ENCODE measurements at places on chromosomes 2 and 18.

GRCh38 chr2:109644571-109645275 lies 30.6 kb downstream of the SOWAHC start:
- DNase-seq, result no peak

DNA sequence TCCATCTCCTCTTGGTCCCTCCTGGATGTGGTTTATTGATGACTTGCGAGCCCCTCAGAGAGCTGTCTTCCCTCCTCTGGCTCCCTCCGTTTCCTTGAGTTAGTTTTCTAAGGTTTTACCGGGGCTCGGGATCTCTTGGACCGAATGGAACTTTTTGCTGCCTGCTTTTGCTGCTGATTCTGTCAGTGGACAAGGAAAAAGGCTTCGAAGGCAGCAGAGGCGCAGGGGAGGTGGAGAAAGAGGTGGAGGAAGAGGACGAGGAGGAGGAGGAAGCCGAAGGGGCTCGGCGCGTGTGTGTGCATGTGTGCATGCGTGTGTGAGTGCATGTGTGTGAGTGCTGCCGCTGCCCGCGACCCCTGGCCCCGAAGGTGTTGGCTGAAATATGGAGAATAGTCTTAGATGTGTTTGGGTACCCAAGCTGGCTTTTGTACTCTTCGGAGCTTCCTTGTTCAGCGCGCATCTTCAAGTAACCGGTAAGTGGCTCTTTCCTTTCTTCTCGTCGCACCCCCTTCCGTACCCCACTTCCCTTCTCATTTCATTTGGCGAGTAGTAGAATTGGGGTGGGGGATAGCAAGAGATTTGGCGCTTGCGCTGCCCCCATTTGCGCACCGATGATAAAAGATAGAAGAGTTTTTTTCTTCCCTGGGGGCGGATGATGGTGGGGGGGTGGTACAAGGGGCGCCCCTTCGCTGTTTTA lies 557 bp downstream of the DCC start:
- no peak for DNase-seq

GRCh38 chr2:196801674-196802261 lies 2.3 kb upstream of the GTF3C3 start:
- no peak for DNase-seq

DNA sequence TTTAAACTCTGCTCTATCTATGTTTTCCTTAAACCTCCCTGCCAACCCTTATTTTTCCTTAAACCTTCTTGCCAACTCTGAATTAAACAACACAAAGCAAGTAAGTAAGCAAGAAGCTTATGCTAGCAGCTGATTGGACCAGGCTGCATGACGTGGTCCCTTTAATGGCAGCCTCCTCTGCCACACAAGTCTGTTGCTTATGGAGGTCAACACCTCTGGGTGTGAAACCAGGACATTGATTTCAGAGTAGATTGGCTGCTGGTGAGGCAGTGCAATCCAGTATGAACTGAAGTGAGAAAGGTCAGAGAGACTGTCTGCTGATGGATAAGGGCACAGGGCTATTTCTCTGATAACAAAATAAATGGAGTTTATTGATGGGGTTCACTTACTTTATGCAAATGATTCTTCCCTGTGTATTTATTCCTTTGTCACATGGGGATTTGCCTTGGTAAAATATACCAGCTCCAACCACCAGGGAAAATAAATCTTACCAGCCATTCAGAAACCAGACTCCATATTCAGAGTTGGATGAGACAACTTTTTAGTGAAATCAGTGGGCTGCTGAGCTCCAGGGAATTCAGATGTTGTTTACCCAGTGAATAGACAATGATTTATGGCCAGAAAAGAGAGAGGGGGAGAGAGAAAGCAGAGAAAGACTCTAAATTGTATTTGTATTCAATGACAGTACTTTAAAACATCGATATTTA lies 112.2 kb upstream of the NCKAP5 start:
- no peak for DNase-seq

DNA sequence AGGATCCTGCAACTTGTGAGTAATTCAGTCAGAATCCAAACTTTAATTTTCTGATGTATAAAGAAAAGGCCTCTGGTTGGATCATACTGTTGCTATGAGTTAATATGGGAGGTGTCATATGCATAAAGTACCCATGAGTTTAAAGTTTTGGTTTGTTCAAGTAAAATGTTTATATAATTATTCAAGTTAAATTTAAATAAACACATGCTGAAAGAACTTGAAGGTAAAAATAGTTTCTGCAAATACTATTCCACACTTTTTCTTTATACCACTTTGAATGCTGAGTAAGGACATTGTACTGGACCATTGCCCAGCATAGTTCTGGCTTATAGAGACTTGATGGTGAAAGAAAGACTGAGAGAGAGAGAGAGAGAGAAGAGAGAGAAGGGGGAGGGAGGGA lies 30.7 kb downstream of the PKP4 start:
- DNase-seq, result no peak

DNA sequence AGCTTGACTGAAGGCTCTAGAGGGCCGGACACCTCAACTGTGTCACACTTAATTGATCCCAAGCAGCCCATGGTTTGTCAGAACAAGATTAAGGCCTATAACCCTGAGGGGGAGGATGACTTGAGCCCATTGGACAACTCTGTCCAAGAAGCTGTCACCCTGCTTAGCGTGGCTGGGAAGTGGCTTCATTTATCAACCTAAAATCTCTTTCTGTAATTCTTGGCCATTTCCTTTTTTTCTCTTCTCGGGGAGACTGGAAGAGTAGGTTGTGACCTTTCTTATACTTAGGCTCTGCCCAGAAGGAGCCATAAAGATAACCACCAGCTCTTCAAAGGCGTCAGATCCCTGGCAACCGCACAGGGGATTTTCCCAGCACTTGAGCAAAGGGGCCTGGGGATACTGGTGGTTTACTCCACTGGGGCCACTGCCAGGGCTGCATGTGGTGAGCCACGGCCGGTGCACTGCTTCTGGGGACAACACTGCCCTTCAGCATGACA lies 265.5 kb downstream of the CYRIA start:
- no peak for DNase-seq
